ENCODE measurements at places on chromosomes 12 and 14. TPM values are rescaled to one million over a fixed set of nuclear protein-coding genes. Genes with fewer than 3 reads are reported as not detected.

- no peak for DNase-seq
- no peak overlapping the region for H3K27ac ChIP-seq
- no peak overlapping the region for H3K4me3 ChIP-seq
These were observed 72.6 kb downstream of the BBS10 start for GRCh38 chr12:76275511-76276093.

- no peaks in the 10 kb centered on the region for H3K36me3 ChIP-seq
- no peak overlapping the region for H3K27ac ChIP-seq
- H3K27me3 ChIP-seq, result no peaks in the 10 kb centered on the region
- H3K4me3 ChIP-seq, result no peak overlapping the region
- DNase-seq, result no peak
These were observed 18.8 kb upstream of the VWF start for GRCh38 chr12:6143303-6143675.

Gene MDGA2
- not detected for total RNA-seq

- H3K4me3 ChIP-seq, result no peak overlapping the region
- H3K36me3 ChIP-seq, result no peaks in the 10 kb centered on the region
- H3K27me3 ChIP-seq, result peaks cover 1% of the 10 kb centered on the region
- H3K27ac ChIP-seq, result no peak overlapping the region
- H3K4me1 ChIP-seq, result peaks cover 3% of the 10 kb centered on the region
These were observed 41.3 kb upstream of the BCL7A start for GRCh38 chr12:121980191-121980891.

DNA sequence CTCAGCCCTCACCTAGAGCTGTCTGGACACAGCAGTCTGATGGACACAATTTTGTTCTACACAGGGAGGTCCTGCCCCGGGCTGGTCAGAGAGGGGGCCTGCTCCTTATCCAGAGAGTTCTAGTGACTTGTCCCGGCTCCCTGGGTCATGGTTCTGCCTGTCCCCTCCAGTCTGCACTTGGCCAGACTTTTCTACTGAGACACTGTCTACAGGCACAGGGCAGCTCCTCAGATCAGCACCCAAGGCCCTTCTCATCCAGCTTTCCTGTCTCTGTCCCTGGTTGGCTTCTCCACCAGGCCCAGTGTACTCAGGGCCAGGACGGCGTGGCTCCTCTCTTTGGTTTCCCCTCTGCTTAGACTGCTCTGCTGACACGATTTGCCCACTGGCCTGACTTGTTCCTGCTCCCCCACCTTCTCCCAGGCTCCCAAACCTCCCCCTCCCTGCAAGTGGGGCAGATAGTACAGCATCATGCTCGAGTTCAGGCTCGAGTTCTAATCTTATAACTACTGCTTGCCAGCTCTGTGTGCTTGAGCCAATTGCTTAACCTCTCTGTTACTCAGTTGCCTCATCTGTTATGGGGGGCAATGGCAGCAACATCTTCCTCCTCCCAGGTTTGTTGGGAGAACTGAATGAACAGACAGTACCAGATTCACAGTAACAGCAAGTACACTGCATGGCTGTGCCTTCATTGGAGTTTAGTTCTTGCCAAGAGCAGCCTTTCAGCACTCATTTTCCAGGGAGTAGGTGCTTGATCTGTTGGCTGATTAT is 22.0 kb upstream of the COL2A1 start:
- no peaks in the 10 kb centered on the region for H3K4me1 ChIP-seq
- H3K27me3 ChIP-seq, result peaks cover 14% of the 10 kb centered on the region
- no peak for DNase-seq
- H3K4me3 ChIP-seq, result no peak overlapping the region
- no peaks in the 10 kb centered on the region for H3K36me3 ChIP-seq

DNA sequence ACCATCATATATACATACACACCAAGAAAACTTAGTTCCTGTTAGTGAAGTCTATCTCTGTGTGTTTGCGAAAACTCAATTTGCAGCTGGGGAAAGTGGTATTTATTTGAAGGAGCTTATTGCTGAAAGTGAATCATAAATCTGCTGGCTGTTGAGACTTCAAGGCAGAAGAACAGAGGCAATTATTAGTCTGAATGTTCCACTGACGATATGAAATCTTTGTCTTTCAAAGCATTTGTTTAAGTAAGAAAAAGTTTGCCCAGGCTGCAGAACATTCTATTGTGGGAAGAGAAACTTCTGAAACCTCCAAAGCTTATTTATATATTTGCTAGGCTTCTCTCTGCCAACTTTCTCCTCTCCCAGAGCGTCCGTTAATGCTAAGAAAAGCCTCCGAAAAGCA is 255.7 kb upstream of the TMPO start:
- no peaks in the 10 kb centered on the region for H3K4me1 ChIP-seq
- H3K27me3 ChIP-seq, result no peaks in the 10 kb centered on the region
- no peak overlapping the region for H3K4me3 ChIP-seq

Gene TDG
- 76.6 TPM for total RNA-seq

Gene KRT83
- not detected for total RNA-seq

DNA sequence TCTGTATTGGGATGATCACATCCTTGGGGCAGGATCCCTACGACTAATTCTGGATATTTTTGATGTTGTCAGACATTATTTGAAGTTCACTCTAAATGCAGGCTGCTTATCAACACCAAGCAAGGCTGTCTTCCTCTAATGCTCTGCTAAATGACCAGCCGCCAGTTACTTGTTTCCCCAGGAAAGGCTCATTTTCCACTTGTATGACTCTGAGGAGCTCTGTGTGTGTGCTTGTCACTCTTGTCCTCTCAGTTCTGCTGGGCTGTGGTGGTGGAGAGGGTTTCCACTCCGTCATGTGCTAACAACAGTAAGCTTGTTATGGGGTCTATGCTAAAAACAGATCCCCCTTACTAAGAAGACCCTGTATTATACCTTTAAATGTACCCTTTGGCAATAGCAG is 42.1 kb downstream of the ATL1 start:
- H3K27ac ChIP-seq, result no peak overlapping the region
- H3K36me3 ChIP-seq, result no peaks in the 10 kb centered on the region
- H3K4me3 ChIP-seq, result no peak overlapping the region
- DNase-seq, result no peak
- peaks cover 9% of the 10 kb centered on the region for H3K27me3 ChIP-seq

DNA sequence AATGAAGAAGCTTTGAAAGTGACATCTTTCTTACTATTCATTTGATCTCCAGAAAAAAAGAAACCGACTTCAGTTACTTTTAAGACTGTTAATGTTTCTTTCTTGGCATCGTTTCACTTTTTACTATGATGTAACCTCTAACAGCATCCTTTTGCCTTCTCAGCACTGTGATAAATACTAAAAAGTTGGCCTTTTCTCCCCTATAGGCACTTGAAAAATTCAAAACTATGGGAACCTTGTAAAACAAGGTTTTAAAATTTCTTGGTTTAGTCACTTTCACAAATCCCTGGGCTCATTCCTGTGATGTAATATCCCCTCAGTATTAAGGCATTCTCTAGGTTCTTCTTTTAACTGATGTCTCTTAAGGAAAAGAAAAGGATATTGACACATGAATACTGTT is 281.8 kb downstream of the EGLN3 start:
- H3K27ac ChIP-seq, result no peak overlapping the region
- no peaks in the 10 kb centered on the region for H3K36me3 ChIP-seq
- H3K27me3 ChIP-seq, result no peaks in the 10 kb centered on the region
- no peak for DNase-seq
- H3K4me3 ChIP-seq, result no peak overlapping the region
- H3K4me1 ChIP-seq, result no peaks in the 10 kb centered on the region

GRCh38 chr12:106311139-106311538 is 8.6 kb downstream of the TCP11L2 start:
- H3K36me3 ChIP-seq, result peaks cover 7% of the 10 kb centered on the region
- H3K4me3 ChIP-seq, result no peak overlapping the region
- H3K27me3 ChIP-seq, result no peaks in the 10 kb centered on the region
- peaks cover 7% of the 10 kb centered on the region for H3K4me1 ChIP-seq

- peaks cover 2% of the 10 kb centered on the region for H3K4me1 ChIP-seq
- peaks cover 3% of the 10 kb centered on the region for H3K27me3 ChIP-seq
- H3K27ac ChIP-seq, result no peak overlapping the region
- DNase-seq, result no peak
These were observed 41.3 kb downstream of the CAPS2 start for GRCh38 chr12:75288860-75289259.

Gene CFAP251
- total RNA-seq, result 0.82 TPM

Gene RBP5
- 1.2 TPM for total RNA-seq

Gene GPX2
- total RNA-seq, result not detected

Gene PLCZ1
- not detected for total RNA-seq

Gene EPYC
- total RNA-seq, result not detected

Gene ZFYVE26
- total RNA-seq, result 16.2 TPM

Gene CACNA1C
- total RNA-seq, result 0.14 TPM

Gene TMEM52B
- total RNA-seq, result not detected

DNA sequence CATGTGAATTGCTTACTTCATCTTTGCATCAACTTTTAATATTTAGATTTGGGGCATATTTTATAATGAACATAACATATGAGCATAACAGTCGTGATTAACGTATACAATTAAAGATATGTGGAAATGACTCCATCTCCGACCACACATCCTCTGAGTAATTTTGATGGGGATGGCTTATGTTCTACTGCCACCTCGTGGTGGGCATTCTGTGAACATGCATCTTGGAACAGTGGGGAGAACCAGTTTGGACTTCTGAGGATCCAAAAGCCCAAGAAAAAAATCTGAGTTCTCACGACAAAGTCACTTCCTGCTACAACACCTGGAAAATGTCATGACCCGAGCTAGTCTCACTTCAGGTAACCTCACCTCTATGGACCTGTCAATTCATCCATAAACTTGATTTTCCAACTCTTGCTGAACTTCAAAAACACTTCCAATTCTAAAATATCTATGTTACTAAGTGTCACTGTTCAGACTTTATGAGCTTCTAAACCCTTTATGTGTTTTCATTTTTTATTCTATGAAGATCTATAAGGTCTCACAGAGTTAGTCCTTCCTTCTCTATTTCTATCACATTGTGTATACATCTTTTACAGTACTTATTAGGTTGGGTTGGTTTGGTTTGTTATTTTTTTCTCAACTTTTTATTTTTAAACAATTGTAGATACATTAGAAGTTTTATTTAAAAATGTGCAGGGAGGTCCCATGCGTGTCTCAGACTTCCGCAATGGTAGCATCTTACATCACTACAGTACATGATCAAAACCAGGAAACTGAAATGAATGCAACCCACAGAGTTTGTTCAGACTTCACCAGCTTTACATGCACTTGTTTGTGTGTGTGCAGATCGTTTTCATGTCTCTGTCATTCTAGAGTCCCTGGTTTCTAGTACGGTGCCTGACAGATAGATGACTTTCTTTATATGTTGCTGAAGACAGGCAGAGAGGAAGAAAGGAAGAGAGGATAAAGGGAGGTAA is 38.2 kb upstream of the STAB2 start:
- H3K4me3 ChIP-seq, result no peak overlapping the region
- H3K4me1 ChIP-seq, result peaks cover 2% of the 10 kb centered on the region
- H3K27me3 ChIP-seq, result peaks cover 16% of the 10 kb centered on the region
- H3K27ac ChIP-seq, result no peak overlapping the region
- H3K36me3 ChIP-seq, result no peaks in the 10 kb centered on the region

Gene TEX52
- not detected for total RNA-seq

DNA sequence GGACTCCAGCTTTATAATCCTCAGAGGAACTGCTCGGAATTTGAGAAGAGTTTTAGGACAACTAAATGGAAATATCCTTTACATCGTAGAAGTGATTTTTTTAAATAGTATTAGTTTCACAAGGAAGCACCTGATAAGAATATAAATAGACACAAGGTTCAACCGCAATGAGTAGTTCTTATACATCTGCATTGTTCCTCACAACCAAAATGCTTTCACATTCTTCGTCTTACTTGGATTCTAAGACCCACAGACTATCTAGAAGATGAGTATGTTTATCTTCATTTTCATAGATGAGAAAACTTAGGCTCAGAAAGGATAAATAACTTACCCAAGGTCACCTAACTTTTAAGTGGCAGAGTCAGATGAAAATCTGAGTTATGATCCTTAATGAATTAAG is 469.0 kb downstream of the GALC start:
- no peaks in the 10 kb centered on the region for H3K36me3 ChIP-seq
- H3K4me1 ChIP-seq, result no peaks in the 10 kb centered on the region
- no peaks in the 10 kb centered on the region for H3K27me3 ChIP-seq
- H3K4me3 ChIP-seq, result no peak overlapping the region
- no peak for DNase-seq

Gene PHLDA1
- 44.2 TPM for total RNA-seq

DNA sequence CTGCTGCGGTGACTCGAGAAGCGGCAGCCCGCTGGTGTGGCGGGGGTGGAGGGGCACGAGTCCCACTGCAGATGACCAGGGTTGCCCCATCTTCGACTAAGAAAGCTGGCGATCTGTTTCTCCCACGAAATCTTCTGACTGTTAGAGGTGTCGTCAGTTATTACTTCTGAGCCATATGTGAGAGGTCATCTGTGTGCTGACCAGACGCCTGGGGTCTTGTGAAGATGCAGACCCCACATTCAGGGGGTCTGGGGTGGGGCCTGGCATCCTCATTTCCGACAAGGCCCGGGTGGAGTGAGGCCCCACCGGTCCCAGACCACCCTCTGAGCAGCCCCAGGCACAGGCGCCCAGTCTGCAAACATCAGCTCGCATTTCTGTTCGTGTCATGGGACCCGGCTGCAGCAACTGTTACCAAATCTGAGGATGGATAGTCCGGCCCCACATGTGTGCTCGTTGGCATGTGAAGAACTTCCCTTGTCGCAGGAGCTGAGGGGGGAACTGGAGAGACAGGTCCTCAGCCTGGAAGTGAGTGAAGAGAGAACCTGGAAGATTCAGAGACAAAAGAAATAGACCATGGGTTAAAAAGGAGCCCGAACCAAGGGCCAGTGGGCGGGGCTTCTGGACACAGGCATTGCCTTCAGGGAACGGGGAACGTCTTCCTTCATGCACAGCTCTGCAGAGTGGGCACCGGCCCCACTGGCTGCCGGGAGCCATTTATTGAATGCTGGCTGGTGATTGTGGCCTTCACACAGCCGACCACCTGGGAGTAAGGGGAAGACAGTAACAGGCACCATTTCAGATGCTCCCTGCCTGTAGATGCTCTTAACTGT is 135.2 kb downstream of the ADGRD1 start:
- H3K4me3 ChIP-seq, result no peak overlapping the region
- no peaks in the 10 kb centered on the region for H3K36me3 ChIP-seq
- H3K27ac ChIP-seq, result peak overlapping the region; percentile 55
- no peaks in the 10 kb centered on the region for H3K27me3 ChIP-seq
- peaks cover 24% of the 10 kb centered on the region for H3K4me1 ChIP-seq
- DNase-seq, result no peak

DNA sequence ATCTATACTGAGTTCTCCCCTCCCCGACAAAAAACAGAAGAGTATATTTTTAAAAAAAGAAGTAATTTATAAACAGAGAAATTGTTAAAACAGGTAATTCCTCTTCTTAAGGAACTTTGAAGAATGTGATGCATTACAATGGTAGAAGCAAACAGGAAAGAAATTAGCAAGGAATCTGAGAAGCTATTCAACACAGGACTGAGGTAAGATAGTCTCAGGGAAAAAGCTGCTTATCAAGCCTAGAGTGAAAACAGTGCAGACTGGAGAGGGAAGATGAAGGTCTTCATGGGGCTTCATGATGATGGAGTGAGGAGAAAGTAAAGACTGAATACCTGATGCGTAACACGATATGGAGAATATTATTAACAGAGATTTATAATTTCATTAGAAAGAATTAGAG is 880.0 kb downstream of the SLC16A7 start:
- no peak overlapping the region for H3K27ac ChIP-seq
- no peaks in the 10 kb centered on the region for H3K27me3 ChIP-seq
- H3K4me3 ChIP-seq, result no peak overlapping the region
- no peaks in the 10 kb centered on the region for H3K4me1 ChIP-seq
- H3K36me3 ChIP-seq, result no peaks in the 10 kb centered on the region

Gene LTB4R
- 11.9 TPM for total RNA-seq

GRCh38 chr14:71532790-71533189 is 399.4 kb upstream of the RGS6 start:
- DNase-seq, result no peak
- no peak overlapping the region for H3K27ac ChIP-seq
- peaks cover 59% of the 10 kb centered on the region for H3K36me3 ChIP-seq
- peaks cover 11% of the 10 kb centered on the region for H3K4me1 ChIP-seq

Gene C12orf56
- not detected for total RNA-seq

Gene PRIMA1
- total RNA-seq, result not detected
